Fibroblast of the aortic adventitia (primary cell): ENCODE measurements at places on chromosomes 16 and 17. TPM values are rescaled to one million over a fixed set of nuclear protein-coding genes. Genes with fewer than 3 reads are reported as not detected.

Gene SLC35G6
- not detected in 2 replicates for total RNA-seq

Gene NLE1
- total RNA-seq: 11.7 and 14.1 TPM in 2 replicates

Gene DRC3
- total RNA-seq: 0.74 and 1.8 TPM in 2 replicates

Gene TNS4
- total RNA-seq: not detected in 2 replicates

Gene WNT9B
- 0.09 TPM in 1 of 2 replicates, not detected in the other for total RNA-seq

Gene IL17C
- not detected in 2 replicates for total RNA-seq
